ENCODE measurements at places on chromosomes 11 and 22.

- DNase-seq, result no peak
These were observed 3.4 kb downstream of the GNAZ start for GRCh38 chr22:23073526-23074229.

DNA sequence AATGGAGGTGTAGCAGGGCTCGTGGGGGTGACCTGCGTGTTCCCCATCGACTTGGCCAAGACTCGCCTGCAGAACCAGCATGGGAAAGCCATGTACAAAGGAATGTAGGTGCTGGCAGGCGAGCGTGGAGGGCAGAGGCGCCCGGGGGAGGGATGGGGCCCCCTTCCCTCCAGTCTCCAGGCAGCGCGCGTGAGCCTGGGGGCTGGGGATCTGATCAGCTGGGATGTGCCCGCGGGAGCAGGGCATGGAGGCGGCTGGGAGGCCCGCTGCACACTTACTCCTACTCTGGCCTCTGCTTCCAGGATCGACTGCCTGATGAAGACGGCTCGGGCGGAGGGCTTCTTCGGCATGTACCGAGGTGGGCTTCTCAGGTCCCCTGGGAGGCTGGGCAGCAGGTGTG is 17.8 kb downstream of the SLC25A18 start:
- no peak for DNase-seq

GRCh38 chr11:13942971-13943381 is 19.5 kb upstream of the SPON1 start:
- DNase-seq, result no peak

DNA sequence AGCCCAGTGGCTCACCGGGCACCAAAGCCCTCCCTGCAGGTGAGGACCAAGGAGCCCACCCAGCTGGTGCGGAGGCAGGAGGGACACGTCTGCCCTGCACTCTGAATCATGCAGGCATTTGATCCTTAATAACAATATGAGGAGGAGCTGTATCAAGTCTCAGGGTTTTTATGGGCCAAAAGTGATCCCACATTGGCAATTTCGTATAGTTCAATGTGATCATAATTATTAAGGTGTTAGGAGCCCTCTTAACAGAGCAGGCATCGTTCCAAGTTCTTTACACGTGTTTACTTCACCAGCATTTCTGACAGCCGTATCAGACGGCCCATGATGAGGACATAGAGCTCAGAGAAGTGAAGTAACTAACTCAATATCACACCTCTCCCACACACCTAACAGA is 91.9 kb upstream of the PRR5 start:
- DNase-seq, result no peak

DNA sequence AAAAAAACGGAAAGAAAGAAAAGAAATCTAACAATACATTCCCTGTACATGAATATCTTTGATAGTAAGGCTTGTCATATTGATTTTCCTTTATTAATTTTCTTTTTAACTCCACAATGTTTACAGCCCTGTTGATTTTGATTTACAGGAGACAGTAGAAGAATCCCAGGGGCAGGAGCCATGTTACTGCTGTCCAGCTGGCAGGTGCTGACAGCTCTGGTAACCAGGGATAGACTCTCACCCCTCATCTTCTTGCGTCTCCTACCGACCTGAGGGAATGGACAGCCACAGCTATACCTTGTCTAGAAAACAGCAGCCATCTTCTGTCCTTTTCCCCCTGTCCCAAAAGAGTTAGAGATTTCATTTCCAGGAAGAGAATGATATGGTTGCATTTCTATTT is 37.4 kb downstream of the PRDM10 start:
- no peak for DNase-seq

DNA sequence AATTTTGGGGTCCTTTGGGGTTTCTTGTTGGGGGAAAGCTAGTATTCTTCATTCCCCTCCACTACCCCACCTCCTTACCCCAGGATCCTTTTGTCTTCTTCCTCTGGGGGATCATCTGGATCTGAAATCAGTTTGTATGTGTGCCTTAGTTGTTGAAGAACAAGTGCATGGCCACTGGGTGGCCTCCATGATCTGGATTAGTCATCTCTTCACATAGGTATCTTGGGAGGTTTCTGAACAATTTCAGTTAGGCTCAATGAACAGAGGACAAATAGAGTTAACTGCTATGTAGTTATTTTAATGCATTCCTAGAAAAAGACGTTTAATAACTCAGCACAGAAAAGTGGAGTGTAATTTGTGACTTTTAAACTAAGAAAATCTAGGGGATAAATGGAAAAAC is 7.1 kb upstream of the VWA5A start:
- DNase-seq, result no peak

- peak; percentile 28 for DNase-seq
These were observed 44.7 kb downstream of the CCDC90B start for GRCh38 chr11:83241291-83241946.

GRCh38 chr11:115324581-115325432 is 179.4 kb downstream of the CADM1 start:
- DNase-seq, result peak; percentile 63

- DNase-seq, result no peak
These were observed 17.5 kb upstream of the CD3E start for GRCh38 chr11:118287006-118287405.

GRCh38 chr11:69702239-69702691 is 1.6 kb downstream of the FGF19 start:
- no peak for DNase-seq

DNA sequence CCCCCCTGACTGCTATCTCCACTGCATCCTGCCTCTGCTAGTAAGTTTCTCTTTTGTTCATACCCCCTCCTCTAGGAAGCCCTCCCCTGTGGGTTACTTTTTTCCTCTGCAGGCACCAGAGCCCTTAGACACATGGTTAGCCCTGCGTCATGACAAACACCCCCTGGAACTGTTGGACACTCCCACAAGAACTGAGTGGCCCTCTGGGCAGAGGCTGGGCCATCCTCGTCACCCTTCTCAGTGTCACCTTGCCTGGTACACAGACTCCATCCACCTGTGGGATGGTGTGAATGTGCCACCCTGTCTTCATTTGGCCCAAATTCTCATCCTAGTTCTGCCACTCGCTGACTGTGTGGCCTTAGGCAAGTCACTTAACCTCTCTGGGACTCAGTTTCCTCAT is 4.1 kb upstream of the RAB3IL1 start:
- no peak for DNase-seq

DNA sequence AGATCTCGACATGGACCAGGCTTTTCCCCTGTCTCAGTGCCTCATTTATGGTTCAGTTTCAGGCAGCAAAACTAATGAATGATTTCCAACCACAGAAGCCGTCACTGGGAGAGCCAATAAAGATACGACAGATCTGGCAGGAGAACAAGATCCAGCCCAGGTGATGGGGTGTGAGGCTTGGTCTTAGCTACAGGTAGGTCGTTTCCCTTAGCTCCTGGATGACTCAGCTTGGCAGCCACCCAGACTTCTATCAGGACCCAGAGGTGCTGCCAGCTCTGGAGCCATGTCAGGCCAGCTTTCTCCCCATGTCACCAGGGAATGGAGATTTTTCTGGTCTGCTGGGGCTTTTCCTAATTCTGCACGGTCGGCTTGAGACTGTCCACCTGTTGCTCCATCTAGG is 36.3 kb upstream of the APOBEC3A start:
- DNase-seq, result no peak

- DNase-seq, result no peak
These were observed 3.4 kb downstream of the OR9Q2 start for GRCh38 chr11:58192229-58192628.

DNA sequence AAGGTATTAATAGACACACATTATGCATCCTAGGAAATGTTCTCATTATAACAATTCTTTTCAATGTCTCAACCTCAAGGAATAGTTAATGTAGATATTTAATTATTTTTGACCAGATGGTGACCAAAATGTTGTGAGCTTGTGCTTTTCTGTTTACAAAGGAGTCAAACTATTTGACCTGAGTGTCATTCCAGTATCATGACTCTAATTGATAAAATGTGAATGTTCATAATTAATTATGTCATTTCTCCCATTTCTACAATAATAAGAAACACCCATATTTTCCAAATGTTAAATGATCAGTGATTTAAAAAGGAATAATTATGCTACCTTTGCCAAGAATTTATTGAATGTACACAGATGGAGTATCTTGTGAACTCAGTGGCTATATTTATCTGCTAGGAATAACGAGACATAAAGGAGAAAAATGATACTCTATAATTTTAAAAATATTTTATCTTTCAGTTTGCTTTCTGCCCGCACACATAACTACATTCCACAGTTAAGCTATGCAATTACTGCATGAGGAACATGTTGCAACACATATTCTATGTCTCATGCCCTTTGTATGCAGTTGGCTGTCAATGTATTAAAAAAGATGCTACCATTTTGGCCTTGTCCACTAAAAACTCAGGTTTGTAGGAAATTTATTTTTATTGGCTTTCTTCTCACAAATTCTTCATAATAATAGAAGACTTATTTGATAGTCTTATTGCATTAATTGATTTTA is 376.7 kb upstream of the CCDC179 start:
- no peak for DNase-seq

GRCh38 chr22:45284705-45285262 is at the start of gene UPK3A:
TSS of gene UPK3A (plus strand) at chr22:45284949. CDS start at chr22:45285014, 65 bp downstream.
- DNase-seq, result peak; percentile 32

GRCh38 chr11:9136741-9137140 is 45.3 kb upstream of the SCUBE2 start:
- no peak for DNase-seq

GRCh38 chr11:19379465-19379864 is 138.7 kb upstream of the E2F8 start:
- no peak for DNase-seq

- DNase-seq, result no peak
These were observed 95.3 kb upstream of the TBCEL start for GRCh38 chr11:120928627-120929026.

DNA sequence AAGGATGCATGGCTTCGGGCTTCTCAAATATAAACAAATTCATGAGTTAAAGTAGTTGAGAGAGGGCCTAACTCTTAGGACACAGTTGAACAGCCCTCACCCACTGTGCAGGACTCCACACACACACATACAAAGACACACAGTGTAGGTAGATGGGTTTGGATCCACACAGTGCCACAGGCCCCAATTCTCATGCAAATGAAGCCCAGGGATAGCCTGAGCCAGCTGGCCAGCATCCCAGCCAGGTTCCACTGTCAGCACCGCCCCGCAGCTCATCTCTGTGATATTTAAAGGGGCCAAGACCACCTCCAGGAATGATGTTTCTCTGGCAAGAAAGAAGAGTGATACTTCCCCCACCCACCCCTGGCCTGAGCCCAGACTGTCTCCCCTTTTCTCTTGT is 11.7 kb downstream of the SLC35C1 start:
- no peak for DNase-seq

DNA sequence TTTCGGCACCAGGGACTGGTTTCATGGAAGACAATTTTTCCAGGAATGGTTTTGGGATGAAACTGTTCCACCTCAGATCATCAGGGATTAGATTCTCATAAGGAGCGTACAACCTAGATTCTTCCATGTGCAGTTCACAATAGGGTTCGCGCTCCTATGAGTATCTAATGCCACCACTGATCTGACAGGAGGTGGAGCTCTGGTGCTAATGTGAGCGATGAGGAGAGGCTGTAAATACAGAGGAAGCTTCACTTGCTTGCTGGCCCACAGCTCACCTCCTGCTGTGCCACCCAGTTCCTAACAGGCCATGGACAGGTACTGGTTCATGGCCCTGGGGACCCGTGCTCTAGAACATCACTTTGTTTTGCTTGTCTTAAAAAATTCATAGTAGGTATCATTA is 41.8 kb upstream of the AMPD3 start:
- DNase-seq, result peak; percentile 63

GRCh38 chr11:48018528-48019216 is 38.3 kb downstream of the PTPRJ start:
- DNase-seq, result no peak

DNA sequence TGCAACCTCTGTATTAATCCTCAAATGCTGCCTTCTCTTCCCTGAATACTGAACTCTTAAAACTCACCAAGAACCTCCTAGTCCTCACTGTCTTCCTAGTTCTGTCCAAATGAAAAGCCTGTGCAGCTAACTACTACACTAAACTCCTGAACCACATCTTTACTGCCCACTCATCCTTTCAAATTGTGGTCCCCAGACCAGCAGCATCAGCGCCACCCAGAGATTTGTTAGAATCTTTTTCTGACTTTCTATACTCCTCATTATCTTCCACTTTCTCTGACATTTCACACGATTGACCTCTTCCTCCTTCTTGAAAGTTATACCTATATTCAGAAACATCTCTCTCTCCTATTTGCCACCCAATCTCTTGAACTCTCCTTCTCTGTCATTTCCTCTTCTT is 461.3 kb downstream of the DLG2 start:
- no peak for DNase-seq

- no peak for DNase-seq
These were observed 11.4 kb downstream of the DNAL4 start for GRCh38 chr22:38782402-38783094.

- DNase-seq, result no peak
These were observed 1.5 kb upstream of the SOX10 start for GRCh38 chr22:37985751-37986281.

- no peak for DNase-seq
These were observed 41.2 kb upstream of the SYT7 start for GRCh38 chr11:61621917-61622585.

DNA sequence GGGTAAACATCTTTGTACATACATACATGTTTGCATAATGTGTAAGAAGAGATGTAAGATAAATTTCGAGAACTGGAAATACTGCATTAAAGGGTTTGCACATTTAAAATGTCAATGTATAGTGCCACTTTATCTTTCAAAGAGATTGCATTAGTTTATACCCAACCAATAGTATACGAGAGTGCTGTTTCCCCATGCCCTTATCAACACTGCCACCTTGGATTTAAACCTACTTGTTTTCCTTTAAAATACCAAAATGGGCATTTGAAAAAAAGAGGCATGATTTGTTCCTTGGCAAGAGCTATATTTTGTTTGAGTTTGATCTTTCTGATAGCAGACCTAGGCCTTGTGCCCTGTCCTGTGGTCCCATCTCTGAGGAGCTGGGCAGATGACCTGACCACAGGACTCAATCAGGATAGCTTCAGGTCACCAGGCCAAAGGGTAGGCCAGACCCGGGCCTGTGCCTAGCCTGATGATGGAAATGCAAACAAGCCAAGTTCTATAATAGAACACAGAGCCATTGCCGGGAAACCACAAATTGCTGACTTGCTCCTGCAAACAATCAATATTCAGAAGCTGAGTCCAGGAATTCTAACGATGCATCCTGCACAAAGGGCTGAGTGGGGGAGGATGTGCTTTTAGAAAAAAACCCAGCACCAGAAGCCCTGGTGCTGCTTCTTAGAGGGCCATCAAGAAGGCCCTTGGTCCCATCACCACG is 16.9 kb upstream of the ALG8 start:
- DNase-seq, result no peak

DNA sequence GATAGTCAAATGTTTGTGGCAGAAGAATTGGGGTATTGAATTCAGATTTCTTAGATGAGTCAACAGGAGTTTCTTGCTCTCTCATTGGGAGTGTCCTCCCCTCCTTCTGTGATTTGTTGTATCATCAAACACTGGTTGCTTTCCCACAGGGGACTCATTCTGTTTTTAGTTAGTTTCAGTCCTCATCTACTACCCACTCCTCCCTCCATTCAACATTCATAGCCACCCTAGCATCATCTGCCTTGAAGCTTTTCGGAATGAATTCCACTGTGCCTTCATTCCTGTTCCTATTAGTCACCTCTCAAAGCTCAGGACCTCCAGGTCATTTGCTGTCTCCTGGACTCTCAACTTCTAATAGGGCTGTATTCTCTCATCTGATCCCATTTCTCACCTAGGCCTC is 31.5 kb upstream of the RAB38 start:
- no peak for DNase-seq

GRCh38 chr11:121886005-121886734 is 229.8 kb downstream of the BLID start:
- DNase-seq, result no peak

GRCh38 chr11:33317662-33318061 is 60.5 kb downstream of the HIPK3 start:
- no peak for DNase-seq
